Amniotic stem cell (primary cell): ENCODE measurements at places on chromosomes 3 and 15.

DNA sequence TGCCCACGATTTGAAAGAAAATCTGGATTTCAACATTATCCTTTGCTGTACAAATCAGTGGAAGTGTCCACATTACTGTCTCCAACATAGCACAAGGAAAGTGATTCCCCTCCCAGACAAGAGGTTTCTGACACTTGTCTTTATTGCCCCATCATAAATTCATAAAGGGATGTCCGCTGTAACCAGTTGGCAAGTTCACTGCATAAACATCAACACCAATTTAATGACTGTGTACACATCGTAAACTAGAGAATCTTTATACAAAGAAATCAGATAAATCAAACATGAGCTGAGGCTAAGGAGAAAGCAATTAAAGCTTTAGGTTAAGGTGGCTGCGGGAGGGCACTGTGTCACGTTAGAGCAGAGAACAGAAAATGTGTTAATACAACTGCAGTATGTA, 129.8 kb downstream of the MEIS2 start:
- DNase-seq, result no peak

DNA sequence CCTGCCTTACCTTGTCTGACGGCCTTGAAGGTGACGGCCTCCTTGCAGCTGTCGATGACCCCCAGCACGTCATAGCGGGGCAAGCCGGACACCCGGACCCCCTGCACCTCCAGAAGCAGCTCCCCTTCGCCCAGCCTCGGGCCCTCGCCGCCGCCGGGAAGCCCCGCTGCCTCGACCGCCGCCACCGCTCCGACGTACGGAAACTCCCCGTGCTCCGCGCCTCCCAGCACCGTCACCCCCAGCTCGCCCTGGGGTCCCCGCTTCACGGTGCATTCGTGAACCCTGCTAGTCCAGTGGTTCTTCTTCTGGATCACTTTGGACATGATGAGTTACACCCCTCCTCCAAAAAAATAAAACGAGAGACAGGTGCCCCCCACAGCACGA, 740 bp downstream of the MAGI1 start:
- no peak for DNase-seq

GRCh38 chr3:154904328-154904727, 175.8 kb upstream of the MME start:
- DNase-seq, result no peak

GRCh38 chr3:151875759-151876158, 2.3 kb downstream of the SUCNR1 start:
- DNase-seq, result no peak

GRCh38 chr3:76177610-76178009, 392.3 kb upstream of the ZNF717 start:
- DNase-seq, result no peak

GRCh38 chr3:72288955-72289691, 504.2 kb upstream of the PROK2 start:
- DNase-seq, result no peak

GRCh38 chr3:11699083-11699427, 55.3 kb upstream of the VGLL4 start:
- DNase-seq, result no peak

- no peak for DNase-seq
These were observed 117.4 kb downstream of the EFHB start for GRCh38 chr3:19816631-19817030.

- no peak for DNase-seq
These were observed 49.2 kb downstream of the KCNMB2 start for GRCh38 chr3:178585454-178585853.

DNA sequence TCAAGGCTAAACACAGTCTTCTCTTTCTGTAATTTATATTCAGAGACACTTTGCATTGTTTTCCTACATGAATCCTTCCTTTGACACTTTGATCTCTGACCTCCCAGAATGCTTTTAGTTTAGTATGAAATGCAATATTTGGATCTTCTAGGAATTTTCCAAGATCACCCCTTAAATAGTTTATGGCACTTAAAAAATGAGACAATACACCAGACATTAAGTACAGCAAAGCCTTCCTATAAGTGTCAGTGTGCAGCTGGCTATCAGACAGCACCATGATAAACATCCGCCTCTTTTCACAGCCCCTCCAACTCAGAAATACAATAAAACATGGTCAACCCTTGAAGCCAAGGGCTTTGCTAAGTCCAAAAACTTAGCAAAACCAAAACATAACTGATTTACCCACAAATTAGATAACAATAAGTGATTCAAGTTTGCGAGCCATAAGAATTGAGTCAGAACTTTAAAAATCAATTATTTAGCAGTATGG, 304.4 kb upstream of the LRRFIP2 start:
- no peak for DNase-seq

DNA sequence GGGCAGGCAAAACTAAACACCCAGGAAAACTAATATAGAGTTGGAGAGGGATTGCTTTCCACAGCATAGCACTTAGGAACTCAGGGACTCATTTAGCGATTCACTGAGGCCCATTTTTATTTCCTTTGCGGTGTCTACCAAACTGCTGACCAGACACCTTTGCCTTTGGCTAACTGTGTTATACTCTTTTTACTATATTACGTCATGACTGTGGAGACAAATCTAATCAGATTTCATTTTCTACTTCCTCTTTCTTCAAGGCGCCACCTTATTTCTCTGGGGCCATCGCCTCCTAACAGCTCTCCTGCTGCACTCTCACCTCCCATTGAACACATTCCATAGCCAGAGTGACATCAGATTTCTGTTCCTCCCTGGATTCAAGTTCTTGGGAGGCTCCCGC, 215.7 kb upstream of the WNT5A start:
- no peak for DNase-seq

GRCh38 chr3:62607287-62608029, 234.1 kb upstream of the FEZF2 start:
- DNase-seq, result no peak
